ENCODE measurements at places on chromosomes 3 and 15.

- DNase-seq, result no peak
Measured at GRCh38 chr15:94607176-94607654, 375.9 kb downstream of the MCTP2 start.

DNA sequence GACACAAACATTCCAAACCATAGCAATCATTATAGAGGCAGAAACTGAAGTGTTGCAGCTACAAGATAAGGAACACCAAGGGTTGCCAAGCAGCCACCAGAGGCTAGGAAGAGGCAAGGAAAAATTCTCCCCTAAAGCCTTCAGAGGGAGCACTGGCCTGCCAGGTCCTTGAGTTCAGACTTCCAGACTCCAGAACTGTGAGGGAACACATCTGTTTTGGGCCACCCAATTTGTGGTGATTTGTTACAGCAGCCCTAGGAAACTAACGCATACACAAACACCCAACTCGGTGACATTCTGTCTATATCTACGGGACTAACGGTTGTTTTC lies 54.6 kb downstream of the MB21D2 start:
- DNase-seq, result no peak

DNA sequence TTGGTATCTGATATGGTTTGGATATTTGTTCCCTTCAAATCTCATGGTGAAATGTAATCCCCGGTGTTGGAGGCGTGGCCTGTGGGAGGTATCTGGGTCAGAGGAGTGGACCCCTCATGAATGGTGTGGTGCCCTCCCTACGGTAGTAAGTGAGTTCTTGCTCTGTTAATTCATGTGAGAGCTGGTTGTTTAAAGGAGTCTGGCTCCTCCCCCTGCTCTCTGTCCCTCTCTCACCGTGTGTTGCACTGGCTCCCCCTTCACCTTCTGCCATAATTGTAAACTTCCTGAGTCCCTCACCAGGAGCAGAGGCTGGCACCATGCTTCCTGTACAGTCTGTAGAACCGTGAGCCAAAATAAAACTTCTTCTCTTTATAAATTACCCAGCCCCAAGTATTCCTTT lies 246.9 kb upstream of the AGTR1 start:
- DNase-seq, result no peak

DNA sequence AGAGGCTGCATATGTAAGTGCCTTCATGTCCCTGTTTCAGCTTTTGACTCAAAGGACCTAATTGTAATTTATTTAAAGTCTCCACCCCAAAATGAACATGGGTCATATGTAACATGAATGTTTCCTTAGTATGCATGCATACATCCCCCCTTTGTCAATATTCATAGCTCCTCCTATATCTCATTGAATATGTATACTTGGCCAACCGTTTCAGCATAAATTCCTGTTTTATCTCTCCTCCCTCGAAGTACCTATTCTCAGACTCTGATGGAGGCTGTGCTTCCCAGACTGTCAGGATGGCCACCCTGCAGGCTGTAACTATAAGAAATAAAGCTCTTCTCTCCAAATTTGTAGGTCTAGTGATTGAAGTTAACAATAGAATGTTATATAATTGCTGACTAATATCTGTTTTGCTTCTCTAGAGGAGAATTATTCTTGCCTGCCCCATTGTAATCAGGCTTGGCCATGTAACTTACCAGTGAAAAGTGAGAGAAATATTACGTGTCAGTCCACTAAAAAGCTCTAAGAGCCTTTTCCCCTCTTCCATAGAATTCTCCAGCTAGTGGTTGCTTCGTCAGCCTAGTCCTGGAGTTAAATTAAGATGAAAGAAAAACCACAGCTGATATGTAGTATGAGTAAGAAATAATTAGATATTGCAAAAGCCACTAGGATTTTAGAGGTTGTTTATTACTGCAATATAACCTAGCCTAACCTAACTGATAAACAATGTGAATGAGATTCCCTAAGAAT lies 245.1 kb downstream of the ZNF385D start:
- DNase-seq, result no peak

DNA sequence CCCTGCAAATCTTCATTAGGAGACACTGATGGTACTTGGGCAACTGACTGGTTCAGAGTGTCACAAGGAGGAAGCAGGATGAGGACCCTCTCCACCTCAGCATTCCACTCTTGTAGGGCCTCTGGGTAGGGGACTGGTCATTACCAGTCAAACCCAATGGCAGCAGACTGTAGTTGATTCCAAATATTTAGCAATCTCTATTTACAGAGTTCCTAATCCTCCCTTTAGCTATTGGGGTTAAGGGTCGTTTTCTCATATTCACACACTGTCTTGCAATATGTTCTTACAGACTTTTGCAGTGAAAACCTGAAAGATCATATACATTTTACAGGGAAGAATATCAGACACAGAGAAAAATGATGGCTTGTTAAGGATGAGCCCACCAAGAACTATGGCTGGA lies 397.7 kb downstream of the GAP43 start:
- no peak for DNase-seq

GRCh38 chr15:63715818-63716217 lies 117.9 kb downstream of the HERC1 start:
- no peak for DNase-seq

DNA sequence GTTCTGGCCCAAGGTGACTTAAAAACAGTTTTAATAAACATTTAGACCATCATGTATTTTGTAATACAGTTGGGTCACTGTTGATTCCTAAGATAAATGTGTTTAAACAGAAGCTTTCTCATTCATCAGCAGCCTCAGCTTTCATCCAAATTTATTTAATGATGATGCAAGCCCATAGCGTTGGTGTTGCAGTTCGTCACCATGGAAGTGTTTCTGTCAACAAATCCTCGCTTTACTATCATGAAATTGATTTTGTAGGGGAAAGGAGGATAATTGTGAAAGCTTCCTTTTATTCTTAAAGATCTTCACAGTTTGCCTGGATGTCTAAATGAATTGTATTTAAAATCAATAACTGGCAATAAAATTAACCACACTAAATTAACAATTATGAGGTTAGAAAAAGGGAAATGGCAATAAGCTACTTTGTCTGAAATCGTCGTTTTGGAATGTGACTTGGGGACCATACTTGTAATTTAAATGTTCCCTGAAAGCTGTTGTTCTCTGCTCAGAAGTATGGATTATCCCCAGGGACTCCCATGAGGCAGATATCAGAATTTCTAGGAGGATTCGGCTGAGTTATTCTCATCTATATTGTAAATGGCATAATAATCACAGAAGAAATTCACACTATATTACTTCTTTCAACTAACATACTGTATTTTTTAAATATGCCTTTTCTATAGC lies 29.0 kb downstream of the CMSS1 start:
- DNase-seq, result peak; percentile 24

DNA sequence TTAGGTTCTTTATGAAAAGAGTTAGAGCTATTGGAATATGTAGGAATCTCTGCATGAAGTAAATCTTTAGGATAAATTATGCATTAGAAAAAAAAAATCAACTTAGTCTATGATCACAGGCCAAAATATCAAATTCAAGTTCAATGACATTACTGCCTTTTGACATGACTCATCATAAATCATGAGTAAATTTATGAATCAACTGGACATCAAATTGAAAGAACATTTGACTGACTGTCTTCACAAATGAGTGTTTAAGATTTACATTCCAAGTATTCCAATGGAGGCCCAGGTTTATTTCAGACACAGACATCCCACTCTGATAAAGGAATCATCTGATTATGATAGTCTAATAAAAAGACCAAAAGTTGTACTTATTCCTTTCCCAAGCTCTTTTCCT lies 192.8 kb upstream of the TTC14 start:
- DNase-seq, result no peak

- no peak for DNase-seq
Measured at GRCh38 chr3:197399486-197399885, 101.1 kb upstream of the DLG1 start.

DNA sequence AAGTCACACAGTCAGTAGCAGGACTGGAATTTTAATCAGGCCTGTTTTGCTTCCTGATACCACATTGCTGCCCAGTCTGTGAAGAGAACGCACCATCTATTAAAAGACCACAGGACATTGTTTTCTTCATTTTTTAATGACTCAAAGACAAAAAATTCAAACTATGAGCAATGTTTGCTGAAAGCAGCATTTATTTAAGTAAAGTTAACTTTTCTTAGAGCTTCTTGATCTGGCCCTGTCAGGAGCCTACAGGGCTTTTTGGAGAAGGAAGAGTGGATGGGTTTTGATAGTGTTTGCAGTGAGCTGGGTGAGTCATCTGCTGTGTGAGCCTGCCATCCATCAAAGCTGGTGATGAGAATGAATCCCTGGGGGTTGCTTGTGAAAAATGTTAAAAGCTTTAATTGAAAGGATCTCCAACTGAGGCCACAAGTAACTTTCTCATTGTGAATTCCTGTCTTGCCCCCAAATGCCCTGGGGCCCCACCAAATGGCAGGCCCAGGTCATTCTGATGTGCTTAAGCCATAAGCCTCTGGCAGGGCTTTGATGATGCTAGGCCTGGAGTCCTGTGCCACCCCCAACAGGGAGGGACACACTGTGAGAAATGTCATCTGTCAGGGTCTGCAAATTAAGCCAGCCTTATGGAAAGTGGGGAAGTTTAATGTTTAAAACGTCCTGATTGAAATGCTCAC lies 136.2 kb upstream of the PFN2 start:
- DNase-seq, result peak; percentile 92

DNA sequence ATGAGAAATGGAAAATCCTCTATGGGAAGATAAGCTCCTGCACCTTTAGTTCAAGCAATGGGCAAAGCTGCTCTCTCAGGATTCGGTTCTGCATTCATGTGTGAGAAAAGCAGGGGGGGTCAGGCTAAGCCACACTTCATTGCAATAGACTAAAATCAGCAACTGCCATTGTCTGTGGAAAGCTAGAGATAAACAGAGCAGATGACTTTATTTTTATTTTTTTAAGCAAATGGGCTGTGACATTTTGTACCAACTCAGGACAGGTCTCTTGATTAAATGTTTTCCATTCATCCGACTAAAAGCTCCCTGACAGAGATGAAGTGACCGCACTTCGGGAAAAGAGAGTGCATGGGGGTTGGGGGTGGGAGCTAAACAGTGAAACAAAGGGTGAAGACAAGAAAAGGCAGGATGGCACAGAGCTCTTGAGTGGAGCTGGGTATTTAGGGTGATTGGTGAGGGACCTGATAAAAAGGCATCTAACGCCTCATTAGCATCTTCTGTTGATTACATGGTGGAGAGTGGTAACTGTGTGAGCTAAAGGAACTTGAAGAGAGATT lies 987.4 kb downstream of the TUSC7 start:
- no peak for DNase-seq

GRCh38 chr3:16482194-16482769 lies 31.2 kb downstream of the RFTN1 start:
- no peak for DNase-seq

DNA sequence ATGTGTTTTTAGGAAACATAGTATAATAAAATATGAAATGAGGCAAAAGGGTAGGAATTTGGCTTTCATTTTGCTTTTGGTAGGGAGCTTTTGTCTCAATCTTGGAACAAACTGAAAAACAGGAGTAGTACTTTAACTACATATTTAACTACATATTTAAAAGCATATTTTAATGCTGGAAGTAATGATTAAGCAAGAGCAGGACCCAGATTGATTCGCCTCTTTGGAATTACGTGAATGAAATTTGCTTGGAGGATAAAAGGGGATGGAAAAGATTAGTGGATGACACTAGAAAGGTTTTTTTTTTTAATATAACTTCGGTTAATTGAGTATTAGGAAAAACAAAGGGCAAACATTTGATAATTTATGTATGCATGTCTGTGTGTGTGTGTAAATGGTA lies 11.2 kb upstream of the TMEM212 start:
- no peak for DNase-seq

DNA sequence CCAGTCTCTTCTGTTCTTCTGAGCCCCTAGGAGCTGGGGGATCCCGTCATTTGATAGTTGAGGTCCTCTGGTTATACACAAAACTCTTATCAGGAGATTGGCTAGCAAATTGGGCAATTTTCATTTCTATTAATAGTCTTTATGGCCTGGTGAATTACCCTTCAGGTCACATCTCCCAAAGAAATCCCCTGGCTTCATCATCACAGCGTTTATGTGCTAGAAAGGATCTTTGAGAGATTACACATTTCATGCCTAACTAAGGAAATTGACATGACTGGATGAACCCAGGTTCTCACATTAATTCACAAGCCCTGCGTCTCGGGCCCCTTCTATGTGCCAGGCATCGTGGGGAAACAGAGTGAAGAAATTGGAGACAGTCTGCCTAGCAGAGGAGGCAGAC lies 227.4 kb upstream of the PROK2 start:
- no peak for DNase-seq

DNA sequence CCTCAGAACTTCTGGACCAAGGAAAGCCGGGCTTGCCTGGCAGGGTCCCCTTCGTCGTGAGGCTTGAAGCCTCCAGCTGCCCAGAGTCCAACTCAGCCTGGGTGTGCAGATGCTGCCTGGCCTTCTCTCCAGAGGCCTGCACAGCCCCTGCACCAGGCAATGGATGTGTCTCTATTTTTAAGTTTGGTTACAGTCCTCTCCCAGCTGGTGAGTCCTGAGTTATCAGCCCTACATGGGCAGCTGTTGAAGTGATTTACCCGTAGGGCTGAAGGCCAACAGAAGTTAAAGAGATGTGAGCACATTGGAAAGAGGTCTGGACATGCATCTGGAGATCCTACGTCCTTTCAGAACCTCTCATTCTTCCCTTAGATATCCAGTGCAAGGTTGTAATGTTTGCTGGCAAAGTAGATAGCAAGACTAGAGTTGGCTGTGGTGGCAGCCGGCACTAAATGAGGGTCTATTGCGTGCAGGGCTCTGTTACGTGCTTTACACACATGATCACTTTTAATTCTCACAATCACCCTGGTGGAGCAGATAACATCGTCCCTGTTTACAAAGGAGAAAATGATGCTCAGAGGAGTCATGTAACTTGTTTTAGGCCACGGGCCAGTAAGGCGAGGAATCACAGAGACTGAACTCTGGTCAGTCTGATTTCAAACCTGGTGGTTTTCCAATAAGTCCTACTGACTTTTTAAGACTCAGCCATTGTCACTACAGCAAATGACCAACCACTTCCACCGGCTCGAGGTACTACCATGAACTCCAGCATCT lies 9.9 kb downstream of the FYCO1 start:
- DNase-seq, result no peak

GRCh38 chr3:175606650-175607318 lies 747.6 kb downstream of the NAALADL2 start:
- no peak for DNase-seq

DNA sequence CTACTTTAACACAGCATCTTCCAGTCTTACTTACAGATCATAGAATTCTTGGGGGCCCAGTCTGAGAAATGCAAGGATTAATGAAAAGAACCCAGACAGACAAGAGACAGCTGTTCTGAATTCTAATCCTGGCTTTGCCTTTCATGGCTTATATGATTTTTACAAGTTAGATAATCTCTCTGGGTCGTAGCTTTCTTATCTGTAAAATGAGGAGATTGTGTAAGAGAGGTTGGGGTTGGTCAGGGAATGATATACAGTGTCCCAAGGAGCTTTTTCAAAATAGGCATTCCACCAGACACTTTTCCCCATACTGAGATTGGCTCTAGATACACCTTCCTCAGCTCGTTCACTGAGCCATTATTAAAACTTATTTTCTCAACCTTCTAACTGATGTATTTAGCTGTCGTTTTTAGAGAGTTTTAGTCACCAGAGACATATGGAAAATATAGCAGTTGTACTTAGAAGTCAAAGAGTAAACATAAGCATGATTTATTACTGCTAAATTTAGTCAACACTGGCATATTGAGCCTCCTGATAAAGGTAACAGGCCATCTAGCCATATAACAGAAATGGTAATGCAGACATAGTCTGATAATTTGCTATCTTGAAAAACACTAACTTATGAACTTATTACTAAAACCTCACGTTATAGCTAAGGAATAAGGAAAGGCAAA lies 163.0 kb upstream of the MLF1 start:
- DNase-seq, result no peak

- DNase-seq, result no peak
Measured at GRCh38 chr3:72590732-72591221, 257.5 kb downstream of the SHQ1 start.

- no peak for DNase-seq
Measured at GRCh38 chr3:195204360-195205163, 66.4 kb downstream of the XXYLT1 start.
